ENCODE measurements at places on chromosomes 1 and 21.

DNA sequence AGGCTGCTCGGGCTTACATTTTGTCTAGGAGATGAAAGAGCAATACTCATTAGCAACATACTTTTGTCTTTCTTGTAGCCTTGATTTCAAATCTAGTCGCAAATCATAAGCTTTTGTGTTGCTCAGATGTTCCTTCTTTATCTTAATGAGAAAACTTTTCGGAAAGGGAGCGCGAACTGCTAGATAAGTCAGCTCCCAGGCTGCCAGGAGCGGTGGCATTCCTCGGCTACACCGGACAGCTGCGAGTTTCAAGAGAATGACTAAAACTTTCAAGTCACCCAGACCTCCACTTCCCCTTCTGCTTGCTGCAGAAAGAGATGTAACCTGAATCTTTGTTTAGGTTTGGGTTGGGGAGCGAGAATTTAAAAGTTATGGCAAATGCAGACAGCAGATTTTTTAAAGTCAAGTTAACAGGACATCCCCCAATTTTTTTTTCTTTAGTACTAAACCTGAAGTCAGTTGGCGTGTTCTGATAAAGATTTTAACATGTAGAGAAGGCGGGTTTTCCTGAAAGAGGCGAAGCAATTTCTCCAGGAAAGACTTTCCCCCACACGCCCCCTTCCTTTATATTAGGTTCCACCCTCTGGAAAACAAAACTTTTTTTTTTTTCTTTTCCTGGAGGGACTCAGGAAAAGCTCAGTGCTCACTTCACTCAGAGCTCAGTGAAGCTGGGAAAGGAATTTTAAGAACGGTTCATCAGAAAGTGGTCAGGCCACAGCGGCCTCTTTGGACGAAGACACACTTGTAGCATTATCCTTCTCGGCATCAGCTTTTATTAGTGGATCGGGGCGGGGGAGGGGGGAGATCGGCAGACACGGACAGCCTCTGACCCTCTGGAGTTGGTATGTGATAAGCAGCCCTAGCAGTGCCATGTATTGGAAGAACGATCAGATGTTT, at the start of gene LHX8:
Gene LHX8 (plus strand): TSS at position 639 of the 897 bp plus-strand sequence. CDS start 2,227 bp downstream, outside the sequence.
- DNase-seq = no peak

GRCh38 chr1:200437088-200437487, 27.3 kb upstream of the ZNF281 start:
- no peak for DNase-seq

- no peak for DNase-seq
Measured at GRCh38 chr1:170701962-170702361, 38.0 kb downstream of the PRRX1 start.

DNA sequence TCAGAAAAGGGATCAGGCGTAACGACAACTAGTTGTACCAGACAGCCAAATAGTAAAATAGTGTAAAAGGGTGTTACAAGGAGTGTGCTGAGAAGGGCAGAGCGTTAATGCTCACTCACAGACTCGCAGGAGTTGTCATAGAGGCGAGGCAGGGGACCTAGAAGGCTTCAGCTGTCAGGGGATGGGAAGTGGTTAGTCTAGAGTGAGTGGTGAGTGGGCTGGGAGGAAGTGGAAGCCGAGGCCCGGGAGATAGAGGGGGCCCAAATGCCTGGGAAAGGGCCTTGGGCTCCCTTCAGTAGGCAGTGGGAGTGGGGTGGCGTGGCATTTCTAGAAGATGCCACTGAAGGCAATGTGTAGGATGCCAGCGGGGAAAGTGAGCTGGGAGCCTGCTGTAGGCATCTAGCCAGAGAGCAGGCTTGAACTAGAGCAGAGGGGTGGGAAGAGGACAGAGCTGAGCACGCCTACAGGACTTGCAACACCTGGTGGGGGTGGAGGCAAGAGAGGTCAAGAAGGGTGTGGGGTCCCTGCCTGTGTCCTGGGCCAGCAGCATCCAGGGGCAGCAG, 10.3 kb downstream of the SLC6A17 start:
- no peak for DNase-seq

DNA sequence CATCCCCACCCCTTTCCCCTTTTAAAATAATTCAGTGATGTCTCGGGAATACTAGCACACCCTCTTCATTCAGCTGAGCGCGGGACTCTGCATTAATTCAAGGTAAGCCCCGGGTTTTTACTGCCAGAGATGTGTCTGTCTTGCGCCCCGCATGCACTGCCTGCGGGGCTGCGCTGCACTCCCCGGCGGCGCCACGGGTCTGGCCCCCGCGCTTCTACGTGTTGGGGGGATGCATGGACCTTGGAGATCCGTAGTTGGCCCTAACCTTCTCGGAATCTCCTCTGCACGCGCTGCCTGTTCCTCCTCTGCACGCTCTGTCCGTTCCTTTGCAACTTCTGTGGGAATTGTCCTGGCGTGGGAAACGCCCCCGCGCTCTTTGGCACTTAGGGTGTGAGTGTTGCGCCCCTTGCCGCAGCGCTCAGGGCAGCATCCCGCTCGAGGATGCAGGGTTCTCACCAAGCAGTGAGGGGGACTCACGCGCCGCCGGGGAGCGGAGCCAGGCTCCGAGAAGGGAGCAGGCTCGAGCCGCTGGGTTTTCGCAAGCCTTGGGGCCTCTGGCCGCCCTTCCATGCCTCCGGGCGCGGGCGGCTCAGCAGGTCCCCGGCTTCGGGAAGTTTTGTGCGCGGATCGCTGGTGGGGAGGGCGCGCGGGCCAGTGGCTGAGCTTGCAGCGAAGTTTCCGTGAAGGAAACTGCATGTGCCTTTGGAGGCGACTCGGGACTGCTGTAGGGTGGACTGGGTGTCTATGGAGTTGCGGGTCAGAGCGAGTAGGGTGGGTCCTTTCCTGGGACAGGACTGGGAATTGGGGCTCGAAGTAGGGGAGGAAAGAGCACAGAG, 165.1 kb upstream of the CACNA1E start:
- DNase-seq = no peak

DNA sequence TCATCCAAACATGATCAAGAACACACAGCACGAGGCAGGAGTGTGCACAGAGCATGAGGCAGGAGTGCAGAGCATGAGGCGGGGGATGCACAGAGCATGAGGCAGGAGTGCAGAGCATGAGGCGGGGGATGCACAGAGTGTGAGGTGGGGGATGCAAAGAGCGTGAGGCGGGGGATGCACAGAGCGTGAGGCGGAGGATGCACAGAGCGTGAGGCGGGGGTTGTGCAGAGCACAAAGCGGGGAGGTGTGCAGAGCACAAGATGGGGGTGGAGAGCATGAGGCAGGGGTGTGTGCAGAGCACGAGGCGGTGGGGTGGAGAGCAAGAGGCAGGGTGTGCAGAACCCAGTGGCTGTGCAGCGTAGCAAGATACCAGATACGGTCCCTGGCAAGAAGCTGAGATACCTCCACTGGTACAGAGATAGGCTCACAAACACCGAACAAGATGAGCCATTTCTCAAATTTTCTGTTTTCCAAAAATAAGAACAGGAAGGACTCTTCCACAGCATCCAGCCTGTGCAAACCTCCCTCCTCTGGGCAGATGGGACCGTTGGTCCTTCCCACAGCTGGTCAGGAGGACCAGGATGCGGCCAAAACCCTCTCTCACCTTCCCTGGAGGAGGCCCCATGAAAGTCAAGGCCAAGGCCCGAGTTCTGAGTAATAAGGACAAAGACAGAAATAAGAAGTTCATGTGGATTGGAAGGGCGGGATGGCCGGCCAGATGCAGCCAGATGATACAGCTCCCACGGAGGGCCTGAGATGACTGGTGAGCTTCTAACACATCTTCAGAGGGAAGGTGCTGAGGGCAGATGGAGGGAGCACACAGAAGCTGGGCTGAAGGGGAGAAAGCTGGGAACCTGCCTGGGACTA, 12.0 kb downstream of the SPATC1L start:
- DNase-seq = no peak

- DNase-seq = no peak
Measured at GRCh38 chr21:44259082-44259705, 2.5 kb downstream of the DNMT3L start.

DNA sequence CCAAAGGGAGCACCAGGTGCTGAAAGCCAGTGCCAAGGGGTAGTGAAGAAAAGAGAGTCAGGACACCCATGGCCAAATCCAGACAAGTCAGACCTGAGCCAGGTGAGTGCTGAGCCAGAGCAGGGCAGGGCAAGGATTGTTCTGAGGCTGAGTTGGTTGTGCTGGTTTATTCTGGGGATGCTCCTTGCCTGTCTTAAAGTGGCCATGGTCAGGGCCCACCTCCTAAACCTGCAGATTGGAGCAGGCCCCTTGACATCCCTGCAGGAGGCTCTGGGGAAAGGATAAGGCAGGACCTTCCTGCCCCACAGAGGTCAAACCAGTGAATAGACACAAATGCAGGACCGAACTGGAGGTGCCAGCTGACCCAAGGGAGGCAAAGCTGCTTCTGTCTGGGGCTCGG, 138.4 kb downstream of the HIVEP3 start:
- no peak for DNase-seq

DNA sequence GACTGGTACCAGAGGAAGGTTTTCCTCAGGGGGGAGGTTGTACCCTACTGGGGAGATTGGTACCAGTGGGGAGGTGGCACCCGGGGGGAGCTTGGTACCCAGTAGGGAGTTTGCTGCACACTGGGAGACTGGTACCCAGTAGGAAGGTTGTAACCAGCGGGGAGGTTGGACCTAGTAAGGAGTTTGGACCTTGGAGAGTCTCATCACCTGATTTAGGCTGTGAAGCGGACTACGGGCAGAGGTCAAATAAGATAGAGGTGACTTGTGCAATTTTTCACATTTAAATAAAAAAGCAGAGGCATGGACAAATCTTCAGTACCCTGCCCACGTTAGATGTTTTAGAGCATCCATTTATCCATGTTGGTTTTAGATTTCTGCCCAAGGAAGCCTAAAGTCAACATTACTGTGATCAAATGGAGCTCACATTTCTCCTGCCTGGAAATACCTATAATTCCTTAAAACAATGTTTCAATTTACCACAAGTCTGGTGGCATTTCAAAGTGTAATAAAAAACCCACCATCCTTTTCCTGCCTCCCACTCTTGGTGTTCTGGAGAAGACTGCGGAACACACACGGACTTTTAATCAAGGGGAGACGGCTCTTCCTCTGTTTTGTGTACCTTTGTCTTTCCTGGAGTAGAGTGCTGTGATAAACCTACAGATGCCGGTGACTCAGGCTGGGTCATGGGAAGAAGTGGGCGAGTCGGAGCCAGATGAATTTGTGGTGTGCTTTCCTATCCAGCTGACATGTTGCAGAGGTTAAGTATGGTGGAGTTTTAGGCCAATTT, 36.2 kb upstream of the MRPS6 start:
- no peak for DNase-seq

- no peak for DNase-seq
Measured at GRCh38 chr1:206693592-206693991, 8.9 kb downstream of the MAPKAPK2 start.

DNA sequence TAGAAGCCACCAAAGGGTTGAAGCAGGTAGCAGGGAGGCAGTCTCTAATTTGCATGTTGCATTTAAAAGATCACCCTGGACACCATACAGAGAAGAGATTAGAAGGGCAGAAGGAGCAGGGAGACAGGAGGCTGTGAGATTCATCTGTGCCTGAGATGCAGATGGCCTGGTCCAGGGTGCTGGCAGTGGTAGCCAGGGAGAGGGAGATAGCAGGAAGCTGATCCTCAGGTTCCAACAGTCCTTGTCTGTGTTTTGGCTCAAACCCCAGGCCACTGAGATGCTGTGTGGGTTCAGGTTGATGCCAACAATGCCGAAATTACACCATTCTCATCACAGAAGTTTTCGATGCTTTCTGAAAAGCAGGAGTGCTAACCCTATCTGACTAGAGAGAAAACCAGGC, 113.7 kb downstream of the KAZN start:
- no peak for DNase-seq

DNA sequence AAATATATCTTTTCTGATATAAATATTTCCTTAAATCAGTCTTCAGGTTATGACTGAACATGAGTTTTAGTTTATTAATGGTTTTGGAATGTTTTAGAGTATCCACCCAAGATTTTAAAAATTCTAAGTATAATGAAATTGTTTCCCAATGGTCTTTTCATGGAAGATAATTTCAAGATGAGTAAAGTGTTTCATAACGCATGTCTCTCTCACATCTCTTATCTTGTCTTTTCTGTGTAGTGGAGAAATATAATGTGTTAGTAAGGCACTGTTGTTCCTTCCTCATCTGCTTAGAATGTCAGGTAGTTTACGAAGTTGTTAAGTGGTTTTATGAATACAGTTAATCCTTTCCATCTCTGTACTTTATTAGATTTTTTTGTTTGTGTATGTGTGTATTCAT, 49.6 kb downstream of the PLA2G4A start:
- no peak for DNase-seq

DNA sequence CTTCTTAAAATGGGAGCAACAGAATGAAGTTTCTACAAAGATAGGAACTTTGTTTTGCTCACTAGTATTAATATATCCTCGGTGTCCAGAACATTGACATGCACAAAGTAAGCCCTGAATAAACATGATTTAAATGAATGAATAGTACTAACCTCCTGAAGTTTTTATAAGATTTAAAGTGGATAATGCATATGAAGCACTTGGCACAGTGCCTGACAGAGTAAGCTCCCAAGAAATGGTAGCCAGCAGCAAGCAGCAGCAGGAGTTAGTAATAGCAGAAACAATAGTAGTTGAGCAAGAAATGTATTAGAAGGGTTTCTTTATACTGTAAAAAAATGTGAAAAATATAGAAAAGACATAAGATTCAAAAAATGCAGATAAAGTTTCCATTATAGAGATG, 258.1 kb upstream of the C1orf87 start:
- no peak for DNase-seq

- DNase-seq = no peak
Measured at GRCh38 chr1:218347336-218347722, 2.2 kb downstream of the TGFB2 start.

GRCh38 chr1:167950569-167950968, 13.7 kb upstream of the MPC2 start:
- DNase-seq = no peak

GRCh38 chr1:154730259-154730658, 122.3 kb upstream of the ADAR start:
- no peak for DNase-seq

GRCh38 chr1:196180847-196181593, 427.2 kb downstream of the KCNT2 start:
- DNase-seq = no peak

DNA sequence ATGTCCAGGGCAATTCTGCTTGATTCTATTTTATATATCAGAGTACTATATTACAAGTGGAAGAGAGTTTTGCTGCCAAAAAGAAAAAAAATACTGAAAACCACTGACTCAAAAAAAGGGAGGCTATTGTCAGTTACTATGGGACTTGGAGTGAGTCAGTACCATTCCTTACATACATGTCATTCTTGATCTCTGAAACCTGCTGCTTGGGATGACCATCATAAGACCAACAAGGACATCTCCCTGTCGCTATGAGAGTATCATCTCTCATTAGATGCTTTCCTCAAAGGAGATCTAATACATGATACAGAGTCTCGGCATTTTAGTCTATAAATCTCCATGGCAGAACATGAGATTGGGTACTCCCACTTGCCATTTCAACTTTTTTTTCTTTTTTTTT, 11.8 kb upstream of the INPP5B start:
- no peak for DNase-seq
